ENCODE measurements at places on chromosomes 6 and 20.

DNA sequence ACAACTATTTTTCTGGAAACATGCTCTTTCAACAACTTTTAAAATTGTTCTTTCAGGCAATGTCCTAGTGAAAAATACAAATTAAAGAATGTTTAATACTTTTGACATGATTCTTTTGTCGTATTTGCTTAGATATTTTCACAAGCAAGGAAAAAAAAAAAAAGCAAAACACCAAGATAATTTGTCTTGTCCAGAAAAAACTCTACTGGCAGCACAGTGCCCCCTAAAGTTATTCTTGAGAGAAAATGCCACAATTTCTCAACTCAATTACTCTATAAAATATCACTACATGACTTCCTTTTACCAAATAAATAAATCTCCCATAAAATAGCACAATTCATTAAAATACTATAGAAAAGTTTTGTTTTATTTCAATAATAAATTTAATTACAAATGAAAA, 652.5 kb upstream of the EPHA7 start:
- DNase-seq = peak; percentile 22

GRCh38 chr20:58021481-58021880, 207.0 kb downstream of the ANKRD60 start:
- no peak for DNase-seq

DNA sequence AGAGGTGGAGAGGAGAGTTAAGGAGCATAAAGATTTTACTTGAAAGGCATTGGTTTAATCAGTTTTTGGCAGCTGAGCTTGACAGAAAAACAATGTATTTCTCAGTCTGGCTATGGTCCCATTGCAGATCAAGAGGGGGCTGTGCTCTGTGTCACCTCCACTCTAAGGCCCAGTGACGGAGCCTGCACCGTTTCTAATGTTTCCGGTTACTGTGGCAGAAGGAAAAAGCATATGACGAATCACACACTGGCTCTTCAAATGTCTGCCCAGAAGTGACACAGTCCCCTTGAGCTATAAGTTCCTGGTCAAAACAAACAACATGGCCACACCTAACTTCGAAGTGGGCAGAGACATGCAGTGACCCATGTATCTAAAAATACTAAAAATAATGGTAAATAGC, 372.0 kb downstream of the PLCB1 start:
- no peak for DNase-seq

GRCh38 chr20:5090191-5090590, 29.6 kb downstream of the PCNA start:
- DNase-seq = no peak

- no peak for DNase-seq
Observed at GRCh38 chr20:62879275-62880146, 17.9 kb upstream of the TCFL5 start.

DNA sequence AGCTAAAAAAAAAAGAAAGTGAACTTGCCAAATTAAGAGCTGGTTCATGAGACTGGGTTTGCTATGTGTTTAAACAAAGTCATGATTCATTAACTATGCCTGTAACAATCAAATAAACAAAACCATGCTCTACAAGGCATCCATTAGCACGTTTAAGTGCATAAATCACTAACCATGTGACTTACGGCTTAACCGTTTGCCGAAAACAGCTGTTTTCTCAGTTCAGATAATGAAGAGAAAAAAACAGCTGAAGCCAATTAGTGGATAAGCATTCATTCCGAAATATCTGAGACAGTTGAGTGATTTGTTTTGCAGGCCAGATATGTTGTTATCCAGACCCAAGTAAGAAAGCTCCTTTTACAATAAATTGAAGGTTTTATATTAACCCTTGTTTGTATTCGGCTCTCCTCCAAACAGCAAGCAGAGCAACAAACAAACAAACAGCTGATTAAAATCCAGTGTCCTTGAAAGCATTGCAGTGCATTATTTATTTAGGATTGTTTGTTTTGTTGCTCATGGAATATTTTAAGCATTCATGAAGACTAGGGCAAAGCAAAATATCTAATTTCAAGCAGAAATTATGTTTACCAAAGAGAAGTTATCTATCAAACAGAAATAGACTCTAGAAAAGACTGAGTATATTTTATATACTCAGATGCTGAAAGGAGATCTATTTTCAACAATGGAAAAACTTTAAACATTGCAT, 343.5 kb downstream of the RFPL4B start:
- peak; percentile 98 for DNase-seq

GRCh38 chr20:43262341-43262740, 72.6 kb upstream of the PTPRT start:
- no peak for DNase-seq

- DNase-seq = no peak
Observed at GRCh38 chr6:141026504-141026903, 1106.2 kb upstream of the GJE1 start.

DNA sequence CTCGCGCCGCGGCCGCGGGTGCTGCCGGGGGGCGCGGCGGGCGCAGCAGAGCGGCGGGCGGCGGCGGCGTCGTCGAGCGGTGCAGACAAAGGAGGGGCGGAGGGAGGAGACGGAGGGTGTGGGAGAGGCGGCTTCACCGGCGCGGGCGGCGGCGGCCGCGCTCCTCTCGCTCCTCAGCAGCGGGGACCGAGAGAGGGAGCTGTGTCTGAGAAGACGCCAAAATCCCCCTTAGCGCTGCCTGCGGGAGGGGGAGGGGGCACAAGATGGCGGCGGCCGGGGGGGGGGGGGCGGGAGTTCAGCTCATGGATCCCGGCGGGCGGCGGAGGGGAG, 296 bp downstream of the ADNP start:
- no peak for DNase-seq

DNA sequence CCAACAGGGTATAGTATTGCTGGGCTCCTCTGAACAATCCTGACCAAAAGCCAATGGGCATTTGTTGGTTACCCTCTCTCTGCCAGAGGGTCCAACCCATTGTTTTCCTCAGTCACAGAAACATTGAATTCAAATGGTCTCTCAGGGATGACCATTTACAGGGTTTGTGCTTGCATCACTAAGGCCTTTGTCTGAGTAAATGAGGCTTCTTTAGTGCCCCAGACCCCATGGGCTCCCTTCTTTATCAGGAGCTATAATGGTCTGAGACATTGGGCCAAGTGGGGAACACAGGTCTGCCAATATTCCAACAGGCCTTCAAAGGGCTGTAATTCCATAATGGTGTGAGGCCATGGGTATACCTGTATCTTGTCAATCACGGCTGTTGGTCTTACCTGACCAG, 27.1 kb downstream of the GSTA2 start:
- no peak for DNase-seq

- no peak for DNase-seq
Observed at GRCh38 chr6:17220040-17220910, 60.9 kb upstream of the RBM24 start.

DNA sequence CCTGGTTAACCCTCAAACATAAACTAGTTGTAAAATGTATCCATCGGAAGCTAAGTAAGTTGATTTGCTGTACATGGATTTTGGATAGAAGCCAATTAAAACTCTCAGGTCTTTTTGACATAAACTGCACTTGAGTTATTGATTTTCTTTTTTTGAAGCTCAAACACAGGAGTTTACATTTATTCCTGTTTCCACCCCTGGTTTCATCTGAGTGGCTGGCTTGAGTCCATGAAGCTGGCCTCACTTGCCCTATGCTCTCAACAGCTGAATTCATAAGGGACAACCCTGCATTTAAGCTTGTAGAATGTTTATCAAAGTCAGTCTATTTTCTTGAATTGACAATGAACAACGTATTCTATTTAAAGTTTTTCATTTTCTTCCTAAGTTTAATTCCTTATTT, 58.1 kb upstream of the PLEKHG1 start:
- DNase-seq = peak; percentile 90

GRCh38 chr6:11484441-11484840, 53.1 kb upstream of the TMEM170B start:
- no peak for DNase-seq

GRCh38 chr6:106094261-106094963, 8.3 kb downstream of the PRDM1 start:
- DNase-seq = no peak

GRCh38 chr6:167898673-167899311, 72.1 kb downstream of the AFDN start:
- peak; percentile 67 for DNase-seq

GRCh38 chr20:33013701-33014326, 6.3 kb downstream of the BPIFB2 start:
- DNase-seq = no peak

- DNase-seq = no peak
Observed at GRCh38 chr6:167120583-167120903, 2.4 kb upstream of the CCR6 start.

- no peak for DNase-seq
Observed at GRCh38 chr6:51289041-51289440, 470.4 kb downstream of the TFAP2B start.

DNA sequence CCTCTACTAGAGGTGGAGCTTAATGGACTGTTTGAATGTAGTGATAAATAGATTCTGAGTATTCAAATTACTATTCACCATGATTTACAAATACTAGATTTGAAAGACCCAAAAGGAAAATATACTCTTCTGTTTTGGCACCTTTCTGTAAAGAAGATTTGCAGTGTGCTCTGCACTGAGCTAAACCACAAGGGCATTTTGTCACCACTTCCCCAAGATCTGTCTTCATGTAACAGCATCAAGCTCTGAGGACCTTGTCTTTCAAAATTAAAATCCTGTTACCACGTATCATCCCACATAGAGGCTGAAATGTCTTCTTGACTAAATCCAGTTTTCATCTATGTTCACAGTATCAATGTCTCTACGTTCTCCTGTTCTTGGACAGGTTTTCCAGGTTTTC, 3.3 kb upstream of the PGK2 start:
- DNase-seq = no peak

DNA sequence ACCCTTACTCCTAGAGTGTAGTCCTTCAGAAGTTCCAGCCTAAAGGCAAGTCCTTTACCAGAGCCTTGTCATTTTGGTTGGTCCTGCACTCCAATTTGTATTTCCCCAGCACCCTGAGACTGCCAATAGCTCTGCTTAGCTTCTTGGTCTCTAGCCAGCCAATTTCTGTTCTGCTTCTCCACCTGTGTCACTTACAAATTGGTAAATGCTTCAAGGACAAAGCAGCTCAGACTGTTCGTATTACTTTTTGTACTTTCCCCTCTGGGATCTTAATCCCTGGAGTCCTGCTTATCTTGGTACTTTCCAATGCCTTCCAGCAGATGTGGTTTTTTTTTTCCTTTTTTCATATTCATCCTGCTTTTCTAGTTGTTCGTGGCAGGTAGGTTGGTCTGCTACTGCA, 25.7 kb downstream of the PIGU start:
- DNase-seq = no peak

GRCh38 chr6:13261464-13261994, 66.8 kb downstream of the TBC1D7 start:
- no peak for DNase-seq

- DNase-seq = peak; percentile 16
Observed at GRCh38 chr6:164926686-164927085, 382.7 kb downstream of the C6orf118 start.

DNA sequence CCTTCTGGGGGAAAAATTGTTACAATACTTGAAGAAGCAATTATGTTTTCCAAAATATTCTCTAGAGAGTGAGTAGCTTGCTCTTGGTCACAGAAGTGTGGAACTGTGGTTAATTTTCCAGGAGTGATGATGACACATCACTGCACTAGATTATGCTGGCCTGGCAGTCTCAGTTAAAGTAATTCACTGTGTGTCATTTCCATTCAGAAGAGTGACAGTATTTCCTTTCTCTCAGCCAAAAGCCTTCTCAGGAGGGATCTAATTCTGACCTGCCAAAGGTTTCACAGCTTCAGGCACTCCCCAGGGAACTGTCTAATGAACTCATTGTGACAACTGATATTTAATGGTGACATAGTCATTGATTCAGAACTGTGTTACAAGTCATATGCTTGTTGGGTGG, 517.5 kb downstream of the TBC1D32 start:
- DNase-seq = no peak

DNA sequence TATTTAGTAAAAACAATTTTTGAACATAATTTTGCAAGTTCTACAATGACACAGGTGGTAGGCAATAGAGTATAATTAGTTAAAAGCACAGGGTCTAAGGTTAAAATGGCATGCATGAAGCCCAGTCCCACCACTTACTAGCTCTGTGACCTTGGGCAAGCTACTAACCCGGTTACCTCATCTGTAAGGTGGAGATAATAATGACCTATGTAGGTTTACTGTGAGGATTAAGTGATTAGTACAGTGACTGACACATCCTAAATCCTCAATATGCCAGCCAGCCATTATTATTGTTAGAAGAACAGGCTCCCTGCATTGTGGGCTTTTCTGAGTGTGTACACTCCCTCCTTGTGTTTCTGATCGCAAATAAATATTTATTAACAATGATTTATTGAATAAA, 26.2 kb downstream of the ATXN1 start:
- DNase-seq = no peak

GRCh38 chr6:130190701-130191690, 31.8 kb downstream of the SAMD3 start:
- no peak for DNase-seq

DNA sequence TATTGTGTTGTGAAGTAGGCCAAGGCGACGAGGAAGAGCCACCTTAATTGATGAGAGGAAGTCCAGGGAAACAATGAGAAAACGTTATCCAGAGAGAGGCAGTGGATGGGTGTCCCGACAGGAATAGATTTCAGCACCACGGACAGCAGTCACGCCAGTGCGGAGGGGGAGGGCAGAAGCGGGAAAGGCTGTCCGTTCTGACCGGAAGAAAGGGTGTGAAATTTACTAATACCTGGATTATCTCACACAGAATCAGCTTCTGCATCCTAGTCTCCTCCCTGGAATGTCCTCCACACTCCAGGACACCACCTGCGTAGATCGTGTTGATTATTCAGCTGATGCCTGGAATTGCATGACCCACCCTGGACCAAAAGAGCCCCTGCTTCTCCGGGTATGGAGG, 7.4 kb upstream of the BPIFA3 start:
- no peak for DNase-seq

DNA sequence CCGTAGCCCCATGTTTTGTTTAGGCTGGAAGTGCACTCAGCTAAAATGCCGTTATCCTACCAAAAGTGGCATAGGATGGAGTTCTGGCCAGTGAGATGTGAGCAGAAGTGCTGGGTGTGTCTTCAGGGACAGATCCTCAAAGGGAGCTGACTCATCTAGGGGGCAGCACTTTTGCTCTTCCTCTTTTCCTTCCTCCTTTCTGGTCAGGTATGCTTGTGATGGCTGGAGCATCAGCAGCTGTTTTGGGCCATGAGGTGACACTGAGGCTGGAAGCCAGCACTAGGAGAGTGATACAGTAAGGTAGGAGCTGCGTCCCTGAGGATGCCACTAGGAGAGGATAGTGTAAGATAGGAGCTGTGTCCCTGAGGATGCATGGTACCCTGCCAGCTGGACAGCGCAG, 4.6 kb upstream of the OSBPL2 start:
- DNase-seq = no peak

DNA sequence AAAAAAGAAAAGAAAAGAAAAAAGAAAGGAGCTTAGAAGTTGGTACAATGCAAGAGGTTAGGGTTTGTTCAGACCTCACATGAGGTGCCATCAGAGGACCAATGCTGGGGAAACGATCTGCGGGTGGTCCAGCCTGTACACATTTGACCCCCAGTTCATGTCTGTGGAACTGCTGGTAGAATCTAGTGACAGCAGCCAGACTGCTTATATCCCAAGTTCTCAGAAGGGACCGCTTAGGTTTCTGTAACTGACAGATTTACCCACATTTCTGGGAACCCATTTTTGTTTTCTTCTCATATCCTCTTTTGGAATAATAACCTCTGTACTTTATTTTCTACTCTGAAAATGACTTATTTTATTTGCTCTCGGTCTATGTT, 4.7 kb downstream of the PPP1R18 start:
- no peak for DNase-seq

- peak; percentile 13 for DNase-seq
Observed at GRCh38 chr6:113442040-113442439, 415.1 kb upstream of the MARCKS start.

- DNase-seq = no peak
Observed at GRCh38 chr6:496649-497048, 105.1 kb downstream of the IRF4 start.

GRCh38 chr20:11521476-11522365, 396.0 kb upstream of the BTBD3 start:
- no peak for DNase-seq

Measured in NCI-H1105 treated with DMSO at 0.1 percent for 48 hours (cell line).